Stimulated activated CD8-positive, alpha-beta memory T cell treated with anti-CD3 and anti-CD28 coated beads, Interleukin-12 subunit alpha, Interleukin-12 subunit beta, amount 100 ng/mL, for 4 hours (primary cell): ENCODE measurements at places on chromosomes 12 and 14.

- no peak for DNase-seq
Observed at GRCh38 chr14:71693381-71693780, 238.8 kb upstream of the RGS6 start.

GRCh38 chr14:91170504-91171121 lies 56.7 kb downstream of the DGLUCY start:
- DNase-seq, result no peak

DNA sequence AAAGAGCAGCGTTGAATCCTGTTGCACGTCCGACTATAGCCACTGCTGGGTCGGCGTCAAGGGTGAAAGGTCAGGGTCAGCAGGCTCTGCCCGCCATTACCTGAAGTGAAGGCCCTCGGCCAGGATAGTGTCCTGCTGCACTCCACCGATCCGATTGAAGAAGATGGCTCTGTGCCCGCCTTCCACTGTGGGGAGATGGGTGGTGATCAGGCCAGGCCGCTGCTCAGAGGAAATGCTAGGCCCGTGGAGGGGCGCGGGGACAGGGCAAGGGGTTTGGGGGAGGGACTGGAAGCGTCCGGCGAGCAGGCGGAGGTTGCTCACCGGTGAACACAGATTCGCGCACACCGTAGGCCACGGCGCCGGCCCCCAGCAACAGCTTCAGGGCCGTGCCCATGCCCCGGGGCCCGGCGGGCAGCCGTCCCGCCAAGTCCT lies 352 bp downstream of the PHB2 start:
- DNase-seq, result no peak

- DNase-seq, result no peak
Observed at GRCh38 chr12:49588721-49589516, 16.5 kb downstream of the FAM186B start.

DNA sequence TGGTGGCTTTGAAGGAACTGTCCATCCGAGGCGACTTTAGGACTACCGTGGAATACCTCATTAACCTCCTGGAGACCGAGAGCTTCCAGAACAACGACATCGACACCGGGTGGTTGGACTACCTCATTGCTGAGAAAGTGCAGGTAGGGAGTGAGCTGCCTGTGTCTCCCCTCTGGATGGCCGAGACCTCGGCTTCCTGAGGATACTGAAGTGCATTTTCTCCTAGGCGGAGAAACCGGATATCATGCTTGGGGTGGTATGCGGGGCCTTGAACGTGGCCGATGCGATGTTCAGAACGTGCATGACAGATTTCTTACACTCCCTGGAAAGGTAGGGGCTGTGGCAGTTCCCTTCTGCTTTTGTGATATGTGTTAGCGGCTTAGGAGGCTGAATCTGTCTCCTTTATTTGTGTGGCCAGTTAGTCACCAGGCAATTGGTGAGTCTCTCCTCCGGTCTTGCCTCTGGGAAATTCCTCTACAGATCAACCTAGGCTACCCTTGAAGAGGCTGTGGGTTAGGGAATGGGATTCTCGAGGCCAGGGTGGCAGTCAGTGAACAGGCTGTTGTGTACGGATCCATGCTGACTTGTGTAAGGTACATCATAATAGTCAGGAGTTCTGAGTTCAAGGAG lies 75.3 kb downstream of the ACACB start:
- DNase-seq, result no peak
